ENCODE measurements at places on chromosomes 6 and 20. TPM values are rescaled to one million over a fixed set of nuclear protein-coding genes. Genes with fewer than 3 reads are reported as not detected.

The METTL24 gene
- not detected for total RNA-seq

The DACT2 gene
- total RNA-seq: not detected

- no peak for DNase-seq
Observed at GRCh38 chr6:41352907-41353306, 17.5 kb downstream of the NCR2 start.

- no peak for DNase-seq
Observed at GRCh38 chr6:56551409-56552120, 91.1 kb downstream of the DST start.

- no peak for DNase-seq
Observed at GRCh38 chr20:8000796-8001195, 18.8 kb downstream of the TMX4 start.

DNA sequence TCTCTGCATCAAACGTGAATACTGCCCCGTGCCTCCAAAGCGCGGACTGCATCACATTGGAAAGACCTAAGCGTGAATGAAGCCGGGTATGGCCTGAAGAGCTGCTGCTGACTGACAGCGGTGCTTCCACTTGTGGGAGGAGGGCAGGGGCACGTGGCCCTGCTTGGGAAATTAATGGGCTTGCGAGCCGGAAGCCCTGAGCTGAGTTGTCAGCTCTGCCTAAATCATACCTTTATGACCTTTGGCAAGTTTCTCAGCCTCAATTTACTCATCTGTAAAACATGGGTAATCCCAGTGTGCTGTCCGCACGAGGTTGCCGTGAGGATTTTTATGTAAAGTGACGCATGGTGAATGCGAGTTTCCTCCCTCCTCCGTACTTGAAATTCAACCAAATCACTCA is 67.0 kb upstream of the FOXQ1 start:
- DNase-seq: no peak

GRCh38 chr6:126145351-126145750 is 159.0 kb downstream of the TRMT11 start:
- no peak for DNase-seq

The CGA gene
- total RNA-seq: not detected

The IRF4 gene
- total RNA-seq: not detected

GRCh38 chr20:63749597-63750508 is 10.3 kb downstream of the SLC2A4RG start:
- no peak for DNase-seq

DNA sequence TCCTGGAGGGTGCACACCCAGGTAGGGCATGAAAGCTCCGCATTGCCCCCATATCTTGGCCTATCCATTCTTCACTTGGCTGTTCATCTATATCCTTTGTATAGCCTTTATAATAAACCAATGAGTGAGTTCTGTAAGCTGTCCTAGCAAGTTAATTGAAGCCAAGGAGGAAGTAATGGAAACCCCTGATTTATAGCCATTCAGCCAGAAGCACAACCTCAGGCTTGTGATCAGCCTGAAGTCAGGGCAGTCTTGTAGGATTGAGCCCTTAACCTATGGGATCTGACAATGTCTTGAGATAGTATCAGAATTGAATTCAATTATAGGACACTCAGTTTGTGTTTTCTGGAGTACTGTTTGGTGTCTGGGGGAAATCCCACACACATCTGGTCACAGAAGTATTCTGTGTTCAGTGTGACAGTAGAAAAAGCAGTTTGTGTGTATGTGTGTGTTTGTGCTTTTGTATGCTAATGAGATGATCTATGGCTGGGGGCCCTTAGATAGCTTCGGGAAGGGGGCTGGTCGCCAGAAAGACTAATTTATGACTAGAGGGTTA is 5.7 kb downstream of the NT5E start:
- no peak for DNase-seq

The LAMA2 gene
- 0.41 TPM for total RNA-seq

- no peak for DNase-seq
Observed at GRCh38 chr6:68704485-68704884, 69.4 kb downstream of the ADGRB3 start.

GRCh38 chr6:54614499-54615195 is 231.9 kb upstream of the FAM83B start:
- DNase-seq: no peak

- no peak for DNase-seq
Observed at GRCh38 chr20:55778796-55779195, 226.5 kb downstream of the CBLN4 start.

DNA sequence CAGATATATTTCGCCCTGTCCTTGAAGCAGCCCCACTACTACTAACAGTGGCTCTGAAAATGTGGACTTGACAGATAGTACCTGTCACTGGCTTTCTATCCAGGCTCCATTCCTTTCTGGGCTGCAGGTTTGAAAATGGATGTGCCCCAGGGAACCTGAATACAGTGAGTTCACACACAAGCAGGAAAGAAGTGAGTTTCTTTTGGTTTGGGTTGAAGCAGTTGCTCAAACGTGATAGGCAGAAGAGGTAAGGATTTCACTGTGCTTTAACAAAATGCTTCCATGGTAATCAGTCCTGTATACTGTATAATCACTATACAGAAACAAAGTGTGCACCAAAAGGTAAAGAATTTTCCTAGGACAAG is 382.9 kb downstream of the PRKN start:
- DNase-seq: no peak
